ENCODE measurements at places on chromosomes 6 and 20. TPM values are rescaled to one million over a fixed set of nuclear protein-coding genes. Genes with fewer than 3 reads are reported as not detected.

DEFB124 gene
- not detected for total RNA-seq

TMEM30A gene
- total RNA-seq: 43.6 TPM

SLC22A2 gene
- total RNA-seq: not detected

DPPA5 gene
- total RNA-seq: not detected

UST gene
- 0.12 TPM for total RNA-seq

TOP1 gene
- 48.9 TPM for total RNA-seq

PTPRT gene
- not detected for total RNA-seq

LY86 gene
- total RNA-seq: not detected

REM1 gene
- not detected for total RNA-seq

BTN1A1 gene
- not detected for total RNA-seq
